NCI-H69 (cell line): ENCODE measurements at places on chromosomes 5 and 9.

DNA sequence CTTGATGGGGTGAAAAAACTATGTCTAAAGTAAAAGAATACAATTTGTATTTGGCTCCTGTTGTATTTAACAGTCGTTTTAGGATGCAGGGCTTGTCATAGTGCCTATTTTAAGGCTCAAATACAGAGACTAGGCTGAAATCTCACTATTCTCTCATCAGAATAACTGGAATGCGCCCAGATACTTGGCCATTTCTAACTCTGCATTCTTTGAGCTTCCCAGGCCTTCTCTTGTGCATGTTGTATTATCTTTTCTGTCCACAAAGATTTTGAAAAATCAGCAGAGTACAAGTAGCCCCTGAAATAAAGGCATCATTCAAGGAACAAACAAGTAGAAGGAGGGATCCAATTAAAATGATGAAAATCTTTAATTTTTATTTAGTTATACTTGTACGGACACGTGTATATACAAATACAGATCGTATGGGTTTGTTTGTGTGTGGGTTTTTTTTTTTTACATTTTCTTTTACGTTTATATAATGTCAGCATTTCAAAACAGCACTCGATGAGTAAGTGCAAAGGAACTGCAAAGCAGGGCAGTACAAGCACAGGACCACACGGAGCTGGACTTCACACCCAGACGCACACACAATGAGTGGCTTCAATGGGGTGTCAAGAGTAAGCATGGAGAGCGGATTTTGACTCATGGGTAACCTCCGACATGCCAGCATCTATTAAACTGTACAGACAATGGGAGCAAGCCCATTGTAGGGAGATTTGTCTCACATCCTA lies 294.0 kb downstream of the EFNA5 start:
- no peak for DNase-seq

GRCh38 chr5:132256086-132256782 lies 1.3 kb upstream of the PDLIM4 start:
- no peak for DNase-seq

- DNase-seq, result peak; percentile 90
These were observed 533.4 kb upstream of the BRINP1 start for GRCh38 chr9:119902611-119903010.

DNA sequence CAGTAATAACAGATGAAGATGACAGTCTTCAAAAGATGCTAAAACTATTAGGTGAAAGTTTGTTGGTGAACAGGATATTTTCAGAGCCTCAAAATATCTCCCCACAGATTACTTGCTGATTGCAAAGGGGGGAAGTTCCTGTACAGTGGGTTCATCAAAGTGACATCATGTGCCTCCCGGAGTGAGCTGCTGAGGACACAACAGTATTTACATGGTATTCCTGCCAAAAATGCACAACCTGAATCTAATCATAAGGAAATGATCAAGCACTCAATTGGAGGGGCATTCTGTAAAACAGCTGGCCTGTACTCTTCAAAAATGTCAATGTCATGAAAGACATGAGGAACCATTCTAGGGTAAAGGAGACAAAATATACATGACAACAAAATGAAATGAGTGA lies 18.9 kb upstream of the GLIS3 start:
- DNase-seq, result peak; percentile 29

- no peak for DNase-seq
These were observed 1864.2 kb upstream of the C9orf72 start for GRCh38 chr9:29437526-29437925.
